ENCODE measurements at places on chromosomes 16 and 17.

- DNase-seq, result no peak
Measured at GRCh38 chr16:11009027-11009755, 64.8 kb downstream of the CLEC16A start.

DNA sequence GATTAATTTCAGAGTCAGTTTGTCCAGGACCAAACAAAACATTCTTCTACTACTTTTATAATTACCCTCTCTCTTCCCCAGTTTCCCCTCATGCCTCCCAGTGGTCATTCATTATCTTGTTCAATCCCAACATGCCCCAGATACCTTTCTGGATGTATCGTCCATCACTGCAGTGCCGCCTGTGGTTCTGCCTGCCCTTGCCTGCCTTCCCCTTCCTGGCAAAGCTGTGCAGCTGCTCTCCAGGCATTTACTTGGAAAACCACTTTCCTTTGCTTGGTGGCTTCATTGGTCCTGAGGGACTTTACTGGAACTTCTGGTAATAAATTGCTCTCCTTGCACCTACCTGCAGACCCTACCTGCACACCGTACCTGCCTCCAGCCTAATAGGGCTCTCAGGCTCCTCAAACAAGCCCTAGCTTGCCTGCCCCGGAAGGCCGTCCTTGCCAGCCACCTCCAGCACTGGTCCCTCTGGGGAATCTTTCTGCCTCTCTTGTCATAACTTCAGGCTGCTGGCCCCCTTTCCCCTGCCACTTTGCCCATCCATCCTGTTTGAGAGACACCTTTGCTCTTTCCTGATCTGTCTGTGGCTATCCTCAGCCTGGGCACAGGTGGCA lies 19.5 kb upstream of the MSI2 start:
- DNase-seq, result no peak

DNA sequence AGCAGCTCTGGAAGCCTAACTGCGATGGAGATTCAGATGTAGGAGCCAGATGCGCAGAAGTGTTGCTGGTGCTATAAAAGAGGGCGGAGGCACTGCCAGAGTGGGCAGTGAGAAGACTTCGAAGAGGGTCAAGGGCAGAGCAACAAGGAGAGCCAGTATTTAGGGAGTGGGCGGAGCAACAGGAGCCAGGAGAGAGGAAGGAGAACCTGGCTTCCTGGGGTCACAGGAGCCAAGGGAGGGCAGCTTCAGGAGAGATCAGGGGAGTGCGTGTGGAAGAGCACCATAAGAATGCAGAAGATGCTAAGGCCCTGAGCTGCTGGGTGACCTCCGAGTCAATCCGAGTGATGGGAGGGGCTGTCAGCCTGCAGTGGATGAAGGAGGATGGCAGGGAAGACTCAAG lies 14.4 kb upstream of the MRPS23 start:
- DNase-seq, result no peak

DNA sequence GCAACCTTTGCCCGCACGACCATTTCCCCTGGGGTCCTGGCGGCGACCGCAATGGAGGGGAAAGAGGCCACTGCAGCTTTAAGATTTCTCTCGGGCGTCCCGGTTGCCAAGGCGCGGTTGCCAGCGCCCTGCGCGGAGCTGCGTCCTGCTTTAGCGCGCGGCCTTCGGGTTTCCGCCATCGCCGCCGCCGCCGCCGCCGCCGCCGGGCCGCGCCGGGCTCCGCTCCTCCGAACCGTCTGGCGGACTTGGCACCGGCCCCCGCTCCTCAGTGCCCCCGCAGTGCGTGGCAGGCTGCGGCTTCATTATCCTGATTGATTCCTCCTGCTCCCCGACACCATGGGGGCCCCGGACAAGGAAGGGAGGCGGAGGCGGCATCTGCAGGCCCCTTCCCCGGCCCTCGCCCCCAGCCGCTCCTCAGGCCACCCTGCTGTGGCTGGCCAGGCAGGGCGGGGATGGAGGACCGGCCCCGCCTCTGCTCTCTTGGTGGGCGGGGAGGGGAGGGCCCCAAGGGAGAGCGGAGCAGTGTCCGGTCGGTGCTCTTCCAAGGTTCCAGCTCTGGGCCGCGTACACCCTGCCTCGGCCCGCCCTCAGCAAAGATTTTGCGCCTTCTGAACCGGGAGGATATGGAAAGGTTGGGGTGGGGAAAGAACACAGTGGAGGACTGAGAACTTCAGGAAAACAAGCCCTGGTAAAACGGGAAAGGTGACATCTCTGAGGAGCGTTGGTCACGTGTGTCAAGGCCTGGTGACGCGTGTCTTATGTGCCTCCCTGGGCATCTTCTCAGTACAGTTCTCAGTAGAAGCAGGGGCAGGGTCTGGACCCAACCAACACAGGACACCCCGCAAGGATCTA lies 34.0 kb downstream of the NEUROD2 start:
- DNase-seq, result peak; percentile 40

DNA sequence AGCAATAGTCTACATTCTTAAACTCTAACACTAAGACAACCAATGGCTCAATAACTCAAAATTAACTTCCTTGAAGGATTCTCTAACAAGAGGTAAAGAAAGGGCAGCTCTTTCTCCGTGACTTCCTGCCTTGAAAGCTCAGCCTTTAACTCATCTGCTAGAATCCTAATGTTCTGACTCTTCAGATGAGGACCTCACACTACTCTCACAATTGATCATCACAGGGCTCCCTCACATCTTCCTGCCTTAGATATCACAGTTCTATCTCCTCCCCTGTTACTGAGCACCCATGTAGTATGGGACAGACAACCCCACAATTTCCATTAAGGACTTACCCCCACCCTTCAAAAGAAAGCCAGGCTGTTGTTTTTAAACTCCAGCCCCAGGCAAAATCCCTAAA lies 33.5 kb downstream of the SMURF2 start:
- no peak for DNase-seq

DNA sequence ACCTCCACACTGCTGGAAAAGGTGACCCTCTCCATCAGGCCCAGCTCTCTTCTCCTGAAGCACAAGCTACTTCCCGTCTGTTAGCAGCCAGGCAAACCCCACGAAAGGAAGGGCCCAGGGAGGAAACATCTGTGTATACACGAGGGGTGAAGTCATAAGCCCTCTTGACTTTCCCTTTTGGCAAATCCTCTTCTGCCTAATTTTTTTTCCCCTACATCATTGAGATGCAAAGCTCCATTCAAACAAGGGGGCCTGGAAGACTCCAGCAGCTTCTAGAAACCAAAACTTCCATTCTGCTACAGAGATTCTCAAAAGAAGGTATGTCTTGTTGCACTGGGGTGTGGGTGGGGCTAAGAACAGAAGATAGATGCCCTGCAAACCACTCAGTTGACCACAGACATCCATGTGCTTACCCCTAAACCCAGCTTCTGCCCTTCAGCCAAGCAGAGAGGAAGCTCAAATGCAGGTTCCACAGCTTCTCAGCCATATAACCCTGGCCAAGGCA lies 145.6 kb upstream of the RCVRN start:
- DNase-seq, result no peak

- no peak for DNase-seq
Measured at GRCh38 chr17:74928786-74929185, 4.7 kb downstream of the OTOP2 start.

DNA sequence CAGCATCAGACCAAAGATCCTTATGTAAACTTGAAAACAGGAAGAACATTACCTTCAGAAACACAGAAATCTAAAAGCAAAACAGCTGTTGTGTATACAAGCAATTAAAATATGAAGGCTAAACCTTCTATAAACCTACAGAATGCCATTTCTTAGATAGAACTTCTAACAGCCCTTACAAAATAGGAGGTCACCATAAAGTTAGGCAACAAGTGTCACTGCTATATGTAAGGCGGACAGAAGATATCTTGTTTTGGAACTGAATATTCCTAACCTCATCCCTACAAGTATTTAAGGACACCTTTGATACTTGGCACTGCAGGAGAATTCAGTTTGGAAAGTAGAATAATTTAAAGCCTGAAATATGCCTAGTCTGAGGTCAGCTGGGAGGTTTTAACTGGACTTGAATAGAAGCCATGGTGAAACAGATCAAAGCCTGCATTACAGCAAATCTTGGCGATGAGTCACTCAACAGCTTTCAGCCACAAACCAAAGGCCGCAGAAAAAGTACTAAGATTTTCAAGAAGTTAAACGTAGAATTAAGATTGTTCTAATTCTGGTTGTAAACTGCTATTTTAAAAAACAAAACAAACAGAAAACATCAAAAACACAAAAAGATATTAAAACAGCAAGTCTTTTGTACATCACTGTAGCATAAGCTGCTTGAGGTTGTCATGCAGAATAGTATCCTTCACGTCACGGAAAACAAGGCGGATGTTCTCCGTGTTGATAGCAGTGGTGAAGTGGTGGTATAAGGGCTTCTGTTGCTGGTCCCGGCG lies 42.7 kb downstream of the GNA13 start:
- DNase-seq, result no peak

DNA sequence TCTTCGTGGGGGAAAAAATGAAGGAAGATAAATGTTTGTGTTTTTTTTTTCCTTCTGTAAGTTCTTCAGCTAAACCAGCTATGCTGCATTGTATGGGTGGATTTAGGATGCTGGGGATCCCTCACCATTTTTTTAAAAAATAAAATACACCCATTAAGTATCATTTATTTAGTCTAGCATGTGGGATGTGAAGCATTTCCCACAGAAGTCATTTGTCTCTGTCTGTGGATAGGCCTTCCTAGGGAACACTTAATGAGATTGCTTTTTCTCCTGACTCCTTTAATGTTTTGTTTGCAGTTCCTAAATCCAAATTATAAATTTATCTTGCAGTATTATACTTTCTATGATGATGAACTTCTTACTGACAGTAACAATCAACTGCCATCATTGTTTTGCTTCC lies 146.7 kb downstream of the PPM1E start:
- DNase-seq, result no peak

DNA sequence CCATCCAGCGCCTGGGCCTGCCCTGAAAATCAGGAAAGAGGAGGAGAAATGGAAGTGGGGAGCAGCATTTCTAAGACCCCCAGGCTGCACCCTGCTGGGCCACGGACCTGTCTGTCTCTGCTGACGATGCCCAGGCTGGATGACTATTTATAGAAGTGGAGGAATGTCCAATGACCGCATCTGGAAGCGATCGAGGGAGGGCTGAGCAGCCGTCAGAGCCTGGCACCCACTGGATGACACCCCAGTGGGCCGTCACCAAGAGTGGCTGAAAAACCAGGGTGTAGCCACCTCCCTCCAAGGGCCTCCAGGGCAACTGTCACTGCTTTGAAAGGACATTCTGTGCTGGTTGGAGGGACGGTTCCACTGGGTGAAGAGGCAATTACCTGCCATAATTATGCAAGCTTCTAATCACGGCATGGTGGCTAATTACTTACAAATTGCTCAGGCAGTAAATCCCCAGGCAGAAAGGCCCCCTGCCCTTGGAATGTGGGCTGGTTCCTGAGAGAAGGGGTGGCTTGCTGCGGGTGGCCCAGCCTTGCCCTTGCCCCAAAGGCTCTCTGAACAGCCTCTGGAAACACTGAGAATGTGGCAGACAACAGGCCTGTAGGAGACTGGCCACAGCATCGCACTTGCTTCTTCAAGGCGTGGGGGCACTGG lies 332.1 kb downstream of the C16orf95 start:
- DNase-seq, result no peak

DNA sequence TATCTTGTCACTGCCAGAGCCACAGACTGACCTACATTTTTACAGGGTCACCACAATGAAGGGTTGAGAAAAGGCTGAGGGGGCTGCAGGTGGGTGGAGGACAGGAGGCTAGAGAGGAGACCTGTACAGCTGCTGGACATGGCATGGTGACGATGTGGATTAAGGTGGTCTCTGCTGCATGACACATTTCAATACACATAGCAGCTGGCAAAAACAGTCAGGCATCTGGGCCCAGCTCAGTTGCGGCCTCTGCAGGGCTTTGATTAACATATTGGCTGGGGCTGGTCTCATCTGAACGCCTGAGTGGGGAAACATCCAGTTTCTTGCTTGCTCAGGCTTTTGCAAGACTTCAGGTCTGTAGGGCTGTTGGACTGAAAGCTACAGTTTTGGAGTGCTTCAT lies 265.4 kb upstream of the FOXF1 start:
- DNase-seq, result no peak

DNA sequence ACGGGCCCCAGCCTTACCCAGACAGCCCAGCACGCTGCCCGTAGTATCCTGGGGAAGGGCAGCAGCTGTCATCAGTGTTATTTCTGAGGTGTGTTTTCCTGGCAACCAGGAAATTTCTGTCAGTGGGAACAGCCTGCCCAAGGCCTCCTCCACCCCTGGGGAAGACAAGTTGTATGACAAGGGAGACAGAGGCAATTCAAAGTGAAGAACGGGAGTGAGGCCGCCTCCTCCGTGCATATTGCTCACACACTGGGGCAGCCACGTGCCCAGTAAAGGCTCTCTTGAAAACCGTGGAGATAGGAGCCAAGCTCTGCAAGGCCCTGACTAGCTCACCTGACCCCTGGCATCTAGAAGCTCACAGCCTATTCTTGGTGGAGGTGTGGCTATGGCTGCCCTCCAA lies 57.6 kb downstream of the RAI1 start:
- no peak for DNase-seq

- no peak for DNase-seq
Measured at GRCh38 chr17:7029659-7030058, 6.2 kb upstream of the SLC16A13 start.

DNA sequence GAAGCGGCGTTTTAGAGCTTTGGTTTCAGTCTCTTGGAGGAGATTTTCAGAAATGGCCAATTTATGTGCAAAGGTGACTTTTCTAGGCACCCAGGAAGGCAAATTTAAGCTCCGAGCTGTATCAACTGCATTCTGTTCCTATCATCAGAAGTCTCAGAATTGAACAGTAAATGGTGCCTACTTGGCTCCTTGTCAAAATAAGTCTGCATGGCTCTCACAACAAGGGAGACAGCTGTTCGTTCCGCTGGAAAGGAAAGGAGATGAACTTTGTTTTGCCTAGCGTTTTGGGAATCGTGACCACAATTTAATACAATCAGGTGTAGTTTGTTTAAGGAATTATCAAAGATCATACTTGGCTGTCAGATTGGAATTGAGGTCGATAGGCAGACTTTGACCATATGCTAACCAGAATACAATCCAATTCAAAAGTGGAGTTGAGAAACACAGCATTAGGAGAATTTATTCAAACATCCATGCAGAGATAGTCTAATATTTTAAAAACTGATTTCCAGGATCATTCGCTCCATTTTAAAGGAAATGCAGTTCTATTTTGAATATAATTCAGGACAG lies 139.4 kb downstream of the CPPED1 start:
- no peak for DNase-seq

GRCh38 chr17:11535231-11535630 lies 63.0 kb upstream of the DNAH9 start:
- no peak for DNase-seq

DNA sequence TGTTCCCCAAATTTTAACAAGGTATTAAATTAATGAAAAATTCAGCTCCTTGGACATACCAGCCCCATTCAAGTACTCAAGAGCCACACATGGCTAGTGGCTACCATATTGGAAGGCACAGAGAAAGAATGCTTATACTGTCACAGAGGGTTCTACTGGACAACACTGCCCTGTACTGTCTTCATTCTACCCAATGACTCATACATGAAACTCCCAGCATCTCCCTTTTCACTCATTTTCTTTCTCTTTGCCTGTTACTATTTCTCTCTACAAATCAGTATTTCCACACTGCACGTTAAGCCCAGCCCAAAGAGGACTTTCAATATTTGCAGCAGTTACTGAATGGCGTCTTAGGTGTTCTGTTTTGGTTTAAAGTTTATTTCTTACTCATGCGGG lies 72.1 kb upstream of the RCVRN start:
- DNase-seq, result no peak

- DNase-seq, result no peak
Measured at GRCh38 chr16:50737420-50737959, 4.4 kb upstream of the CYLD start.

GRCh38 chr17:63178530-63178929 lies 212.5 kb downstream of the TANC2 start:
- peak; percentile 1 for DNase-seq

Data from right renal pelvis (tissue), 4 donors.